ENCODE measurements at places on chromosomes 12 and 14. TPM values are rescaled to one million over a fixed set of nuclear protein-coding genes. Genes with fewer than 3 reads are reported as not detected.

DNA sequence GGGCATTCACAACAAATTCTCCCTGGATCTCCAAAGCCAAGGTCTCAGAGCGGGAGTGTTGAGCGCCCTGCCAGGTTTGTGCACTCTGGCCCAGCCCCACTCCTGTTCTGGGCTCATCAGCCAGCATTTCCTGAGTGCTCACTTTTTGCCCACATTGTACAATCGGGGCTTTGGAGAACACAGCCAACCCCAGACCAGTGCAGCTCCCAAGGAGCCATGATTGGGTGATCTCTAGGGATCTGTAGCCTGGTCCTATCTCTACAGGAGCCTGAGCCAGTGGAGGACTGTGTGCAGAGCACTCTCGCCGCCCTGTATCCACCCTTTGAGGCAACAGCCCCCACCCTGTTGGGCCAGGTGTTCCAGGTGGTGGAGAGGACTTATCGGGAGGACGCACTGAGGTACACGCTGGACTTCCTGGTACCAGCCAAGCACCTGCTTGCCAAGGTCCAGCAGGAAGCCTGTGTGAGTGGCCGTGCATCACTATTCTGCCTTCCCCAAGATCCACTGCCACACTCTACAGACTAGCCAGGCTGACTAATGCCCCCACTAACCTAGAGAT lies 2.8 kb downstream of the ARHGEF40 start:
- no peak for DNase-seq

DNA sequence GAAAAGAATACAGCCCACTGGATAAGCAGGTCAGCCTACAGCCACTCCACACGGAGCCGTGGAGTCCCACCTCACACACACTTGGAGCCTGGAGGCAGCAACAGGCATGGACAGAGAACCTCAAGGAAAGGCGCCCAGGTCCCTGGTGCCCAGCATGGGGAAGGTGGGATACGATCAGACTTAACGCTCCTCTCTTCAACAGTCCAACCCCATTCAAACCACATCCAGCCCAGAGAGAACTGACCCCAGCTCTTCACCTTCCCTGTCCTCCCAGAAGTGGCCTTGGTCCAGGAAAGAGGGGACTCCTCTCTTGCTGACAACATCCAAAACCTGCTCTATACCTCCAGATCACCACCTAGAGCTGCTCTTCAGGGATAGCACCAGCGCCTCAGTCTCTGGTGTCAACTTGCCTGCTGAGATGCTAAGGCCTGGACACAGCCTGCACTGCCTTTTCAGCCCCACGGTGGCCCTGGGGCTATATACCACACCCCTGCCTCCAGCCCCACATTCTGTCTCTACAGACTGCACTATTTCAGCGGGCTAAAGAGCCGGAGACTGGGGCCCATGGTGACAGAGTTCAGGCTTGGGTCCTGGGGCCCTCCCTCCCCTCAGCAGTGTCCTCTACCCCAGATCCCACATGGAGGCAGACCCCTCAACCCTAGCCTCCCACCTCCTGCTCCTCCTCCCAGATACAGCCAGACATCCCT lies 7.0 kb downstream of the ADCY6 start:
- DNase-seq = no peak

DNA sequence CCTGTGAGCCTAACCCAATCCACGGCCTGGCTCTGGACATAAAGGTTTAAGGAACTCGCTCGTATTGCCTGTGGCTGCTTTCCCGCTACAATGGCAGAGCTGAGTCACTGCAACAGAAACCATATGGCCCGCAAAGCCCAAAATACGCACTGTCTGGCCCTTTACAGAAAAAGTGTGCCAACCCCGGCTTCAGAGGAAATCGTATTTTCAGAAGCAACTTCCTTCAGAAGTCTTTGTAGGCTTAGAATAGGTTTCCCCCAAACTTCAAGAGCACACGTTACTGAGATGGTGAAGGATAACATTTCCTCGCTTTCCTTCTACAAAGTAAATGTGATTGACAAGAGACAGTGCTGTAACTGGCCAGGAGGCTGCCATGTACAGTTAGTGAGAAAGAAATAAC lies 34.8 kb upstream of the TESC start:
- no peak for DNase-seq

DNA sequence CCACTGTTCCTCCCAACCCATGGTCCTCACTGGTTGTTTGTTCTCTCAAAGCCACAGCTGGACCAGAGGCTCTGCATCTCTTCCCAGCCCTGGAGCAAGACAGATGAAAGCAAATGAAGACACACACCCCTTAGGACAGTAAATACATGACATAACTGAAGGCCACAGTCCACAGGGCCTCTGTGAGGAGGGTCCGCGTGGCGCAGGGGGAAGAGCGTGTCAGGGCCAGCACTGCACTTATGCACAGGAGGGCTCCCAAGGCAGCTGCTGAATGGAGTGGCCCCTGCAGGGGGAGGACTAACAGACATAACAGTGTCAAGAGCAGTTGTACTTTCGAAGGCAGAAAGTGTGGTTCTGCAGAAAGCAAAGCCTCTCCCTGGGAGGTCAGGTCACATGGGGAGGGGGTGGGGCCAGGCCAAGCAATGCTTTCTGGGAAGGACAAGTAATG lies 79.9 kb downstream of the CHGA start:
- DNase-seq = no peak

DNA sequence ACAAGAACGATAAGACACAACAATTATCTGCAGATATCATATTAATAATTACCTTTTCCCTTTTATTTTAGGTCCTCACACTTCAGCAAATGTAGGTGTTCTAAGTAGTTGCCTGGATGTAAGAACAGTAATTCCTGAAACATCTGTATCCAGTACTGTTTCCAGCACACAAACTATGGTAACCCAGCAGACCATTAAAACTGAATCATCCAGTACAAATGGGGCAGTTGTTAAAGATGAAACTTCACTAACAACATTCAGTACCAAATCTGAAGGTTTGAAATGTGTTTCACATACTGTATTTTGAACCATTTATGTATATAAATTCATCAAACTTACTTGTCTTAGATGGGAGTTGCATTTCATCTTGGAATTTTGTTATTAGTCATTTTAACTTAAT lies 31.0 kb downstream of the HCFC2 start:
- no peak for DNase-seq

IQSEC3 gene
- 1.1 TPM for total RNA-seq

DNA sequence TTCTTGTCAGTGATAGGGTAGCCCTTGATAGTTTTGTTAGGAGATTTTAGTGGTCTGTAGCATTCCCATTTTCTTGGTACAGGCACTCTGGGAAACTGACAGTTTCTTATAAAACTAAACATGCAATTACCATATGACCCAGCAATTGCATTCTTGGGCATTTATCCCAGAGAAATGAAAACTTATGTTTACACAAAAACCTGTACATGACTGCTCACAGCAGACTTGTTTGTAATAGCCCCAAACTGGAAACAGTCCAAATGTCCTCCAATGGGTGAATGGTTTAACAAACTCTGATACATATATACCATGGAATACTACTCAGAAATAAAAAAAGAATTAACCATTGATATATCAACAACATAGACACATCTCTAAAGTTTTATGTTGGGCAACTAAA lies 75.5 kb downstream of the BORCS5 start:
- no peak for DNase-seq

DNA sequence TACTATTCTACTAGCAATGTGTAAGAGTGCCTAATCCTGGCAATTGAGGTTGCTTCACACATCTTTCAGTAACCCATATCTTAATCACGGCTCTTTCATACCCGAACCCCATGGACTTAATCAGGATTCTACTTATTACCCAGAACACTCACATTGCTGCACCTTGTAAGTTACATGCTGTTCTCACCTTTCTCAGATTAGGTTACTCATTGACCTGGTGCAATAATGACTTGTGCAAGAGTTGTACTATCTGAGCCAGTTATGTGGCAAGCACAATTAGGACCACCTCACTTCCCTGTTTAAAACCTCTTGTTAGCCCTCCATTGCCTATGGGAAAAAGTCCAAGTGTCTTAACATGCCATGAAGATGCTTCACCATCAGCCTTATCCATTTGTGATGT lies 306.7 kb upstream of the E2F7 start:
- no peak for DNase-seq

- no peak for DNase-seq
These were observed 250.2 kb downstream of the GPHN start for GRCh38 chr14:66758031-66758613.

Measured in neural crest cell (in vitro differentiated cells).